NCI-H2029 (cell line): ENCODE measurements at places on chromosomes 11 and 22.

DNA sequence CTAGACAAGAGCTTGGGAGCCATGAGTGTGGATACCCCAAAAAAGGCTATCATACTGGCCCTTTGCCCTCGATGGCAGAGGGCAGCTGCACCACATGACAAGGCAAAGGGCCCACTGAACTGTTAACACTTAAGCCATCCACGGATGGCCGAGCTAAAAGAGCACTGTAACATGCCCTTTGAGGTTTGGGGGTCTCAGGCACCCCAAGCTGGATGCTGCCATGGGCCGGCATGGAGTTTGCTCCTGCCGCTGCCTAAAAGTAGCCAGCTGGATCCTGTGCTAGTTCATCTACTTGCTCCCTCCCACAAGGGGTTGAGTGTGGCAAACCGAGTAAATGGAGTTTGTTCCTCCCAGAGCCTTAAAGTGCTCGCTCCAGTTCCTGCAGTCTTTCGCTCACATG lies 383.2 kb upstream of the LRRC4C start:
- DNase-seq: no peak

GRCh38 chr11:35098855-35099254 lies 40.1 kb upstream of the CD44 start:
- DNase-seq: no peak

- peak; percentile 14 for DNase-seq
These were observed 1.1 kb upstream of the CNGA4 start for GRCh38 chr11:6237761-6238302.

- no peak for DNase-seq
These were observed 193.0 kb upstream of the SNX19 start for GRCh38 chr11:131109257-131109656.

DNA sequence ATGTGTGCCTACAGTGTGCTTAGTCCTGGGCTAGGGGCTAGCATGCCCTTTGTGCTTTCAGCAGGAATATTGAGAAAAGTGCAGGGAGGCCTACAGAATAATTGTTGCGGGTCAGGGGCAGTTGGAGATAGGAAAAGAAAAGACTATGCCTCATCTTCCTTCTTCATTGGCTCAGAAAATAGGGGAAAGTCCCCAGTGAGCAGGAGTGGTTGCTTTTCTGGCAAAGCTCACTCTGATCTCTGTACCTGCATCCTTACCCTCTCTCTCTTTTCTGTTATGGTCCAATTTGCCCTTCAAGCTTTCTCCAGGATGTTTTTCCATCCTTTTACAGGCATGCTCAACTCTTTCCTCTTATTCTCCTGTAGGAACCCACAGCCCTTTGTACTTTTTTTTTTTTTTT lies 29.5 kb upstream of the RRM1 start:
- DNase-seq: no peak

DNA sequence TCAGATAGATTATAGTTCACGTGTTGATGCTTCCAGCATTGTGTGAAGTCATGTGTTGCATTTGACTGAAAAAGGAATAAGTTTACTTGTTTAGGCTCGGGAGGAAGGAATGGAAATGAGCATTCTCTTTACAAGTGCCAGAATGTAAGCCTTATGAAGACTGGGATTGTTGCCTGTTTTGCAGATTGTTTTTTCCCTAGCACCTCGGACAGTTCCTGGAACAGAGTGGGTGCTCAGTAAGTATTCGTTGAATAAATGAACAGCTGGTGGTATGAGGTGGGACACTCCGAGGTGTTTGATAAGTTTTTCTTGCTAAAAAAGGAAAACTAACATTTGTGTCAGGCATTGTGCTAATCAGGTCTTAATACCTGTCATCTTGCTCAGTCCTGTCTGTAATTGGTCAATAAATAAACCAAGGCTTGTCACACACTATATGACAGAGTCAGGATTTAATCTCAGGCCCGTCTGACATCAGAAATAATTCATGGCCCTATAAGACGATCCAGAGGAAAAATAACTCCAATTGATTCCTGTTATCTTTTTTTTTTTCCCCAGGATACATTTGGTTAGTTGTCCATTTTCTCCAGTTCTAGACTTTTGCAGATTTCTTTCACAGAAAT lies 304.7 kb downstream of the NELL1 start:
- DNase-seq: no peak

- DNase-seq: peak; percentile 67
These were observed 16.0 kb downstream of the USP47 start for GRCh38 chr11:11857769-11858168.
